Dermis microvascular lymphatic vessel endothelial cell (primary cell): ENCODE measurements at places on chromosomes 7 and 10.

DNA sequence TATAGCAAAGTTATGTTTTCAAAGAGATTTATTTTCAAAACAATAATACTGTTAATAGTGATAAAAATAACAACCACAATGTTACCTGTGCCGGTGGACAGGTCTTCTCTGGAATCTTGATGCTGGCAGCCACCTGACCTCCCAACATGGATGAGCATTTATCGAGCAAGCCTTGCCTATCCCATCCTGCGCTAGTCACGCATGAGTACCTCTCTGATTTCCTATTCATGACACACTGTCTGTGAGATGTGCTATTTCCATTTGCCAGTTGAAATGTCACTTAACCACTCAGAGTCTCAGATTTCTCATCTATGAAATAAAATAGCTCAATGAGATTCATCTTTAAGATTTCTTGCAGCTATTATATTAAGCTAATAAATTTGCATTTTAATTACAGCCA, 341.2 kb upstream of the VWC2 start:
- no peak for DNase-seq

- DNase-seq, result no peak
These were observed 8.5 kb upstream of the CHCHD1 start for GRCh38 chr10:73773152-73773879.

- no peak for DNase-seq
These were observed 231.6 kb upstream of the FOXK1 start for GRCh38 chr7:4450483-4450882.

- no peak for DNase-seq
These were observed 121.2 kb upstream of the TARP start for GRCh38 chr7:38394660-38395059.

- no peak for DNase-seq
These were observed 86.6 kb downstream of the RAPGEF5 start for GRCh38 chr7:22270371-22270770.

DNA sequence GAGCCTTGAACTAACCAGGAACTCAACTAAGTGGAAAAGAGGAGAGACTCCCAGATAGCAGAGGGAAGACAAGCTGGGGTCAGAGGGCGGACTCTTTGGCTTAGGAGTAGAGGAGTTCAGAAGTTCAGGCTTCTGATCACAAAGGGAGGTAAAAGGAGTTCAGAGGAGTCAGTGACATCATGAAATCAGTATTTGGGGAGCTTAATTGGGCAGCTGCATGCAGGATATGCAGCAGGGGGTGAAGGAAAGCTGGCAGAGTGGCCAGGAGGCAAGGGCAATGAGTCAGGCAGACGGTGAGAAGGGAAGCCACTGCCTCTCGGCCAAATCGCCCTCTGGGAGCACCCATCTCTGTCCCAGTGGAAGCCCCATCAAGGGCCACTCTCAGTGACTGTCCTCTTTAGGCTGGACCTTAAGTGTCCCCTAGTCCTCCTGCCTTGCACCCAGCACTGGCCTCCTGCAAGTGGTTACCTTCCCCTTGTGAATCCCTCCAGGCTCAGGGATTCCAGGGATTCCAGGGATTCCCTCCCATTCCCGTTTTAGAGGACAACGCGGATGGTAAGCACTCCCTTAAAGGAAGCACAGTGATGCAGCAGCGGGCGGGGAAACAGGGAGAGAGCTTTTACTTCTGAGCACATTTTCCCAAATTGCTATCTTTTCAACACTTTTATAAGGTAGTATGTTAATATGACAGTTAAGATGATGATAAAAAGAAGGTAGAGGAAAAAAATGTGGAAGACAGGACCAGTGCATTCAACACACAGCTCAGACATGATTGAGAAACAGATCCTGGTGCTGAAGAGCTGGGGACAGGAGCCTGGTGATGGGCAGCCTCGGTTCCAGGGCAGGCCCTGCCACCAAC, 72.6 kb downstream of the KCNMA1 start:
- DNase-seq, result no peak

DNA sequence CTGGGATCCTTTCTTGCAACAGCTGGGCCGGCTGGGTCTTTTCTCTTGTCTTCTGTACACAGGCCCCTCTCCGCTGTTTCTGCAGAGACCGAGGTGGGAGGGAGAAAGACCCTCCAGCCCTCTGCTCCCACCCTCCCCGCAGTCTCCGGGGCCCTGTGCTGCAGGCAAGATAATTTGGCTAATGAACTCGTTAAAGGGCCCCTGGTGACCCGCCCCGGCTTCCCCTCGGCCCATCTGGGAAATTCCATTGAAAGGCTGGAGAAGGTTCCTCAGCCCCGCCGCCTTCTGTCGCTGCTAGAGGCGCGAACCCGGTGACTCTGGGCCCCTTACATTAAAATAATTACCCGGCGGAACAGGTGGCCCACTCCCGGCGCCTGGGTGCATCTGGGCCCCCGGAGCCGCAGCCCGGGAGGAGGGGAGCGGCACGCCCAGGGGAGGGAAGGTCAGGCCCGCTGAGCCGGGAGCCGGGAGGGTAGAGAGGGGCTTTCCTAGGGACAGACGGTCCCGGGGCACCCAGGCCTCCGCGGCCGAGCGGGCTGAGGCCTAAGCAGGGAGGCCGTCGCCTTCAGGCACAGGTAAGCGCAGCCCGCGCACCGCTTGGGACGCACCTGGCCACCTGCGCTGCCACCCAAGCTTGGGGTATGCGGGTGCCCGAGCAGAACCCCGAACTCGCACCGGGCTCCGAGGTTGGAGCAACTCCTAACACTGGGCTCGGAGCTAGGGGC, 7.3 kb upstream of the MNX1 start:
- DNase-seq, result no peak

- peak; percentile 37 for DNase-seq
These were observed 49.5 kb downstream of the ASAH2B start for GRCh38 chr10:50788951-50789945.

- DNase-seq, result no peak
These were observed 176.4 kb downstream of the DNAJB6 start for GRCh38 chr7:157513162-157513621.

GRCh38 chr10:102422545-102423129, 2.0 kb downstream of the FBXL15 start:
- DNase-seq, result peak; percentile 79

DNA sequence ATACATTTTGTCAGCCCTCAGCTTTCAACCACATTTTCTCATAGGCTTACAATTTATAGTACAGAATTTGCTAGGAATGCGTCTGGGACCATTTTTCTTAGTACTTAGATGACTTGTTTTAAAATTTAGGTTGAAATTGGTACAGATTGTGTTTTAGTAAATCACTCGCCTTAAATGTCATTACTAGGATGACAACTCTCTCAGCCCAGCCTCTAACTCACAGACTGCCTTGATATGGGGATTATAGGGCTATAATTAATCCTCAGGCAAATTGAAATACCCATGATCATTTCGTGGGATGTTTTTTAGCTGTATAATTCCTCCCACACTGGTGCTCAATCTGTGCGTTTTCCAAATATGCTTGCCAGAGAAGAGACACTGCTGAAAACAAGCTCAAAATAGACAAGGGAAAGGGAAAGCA, 299.7 kb upstream of the AKR1E2 start:
- DNase-seq, result no peak

DNA sequence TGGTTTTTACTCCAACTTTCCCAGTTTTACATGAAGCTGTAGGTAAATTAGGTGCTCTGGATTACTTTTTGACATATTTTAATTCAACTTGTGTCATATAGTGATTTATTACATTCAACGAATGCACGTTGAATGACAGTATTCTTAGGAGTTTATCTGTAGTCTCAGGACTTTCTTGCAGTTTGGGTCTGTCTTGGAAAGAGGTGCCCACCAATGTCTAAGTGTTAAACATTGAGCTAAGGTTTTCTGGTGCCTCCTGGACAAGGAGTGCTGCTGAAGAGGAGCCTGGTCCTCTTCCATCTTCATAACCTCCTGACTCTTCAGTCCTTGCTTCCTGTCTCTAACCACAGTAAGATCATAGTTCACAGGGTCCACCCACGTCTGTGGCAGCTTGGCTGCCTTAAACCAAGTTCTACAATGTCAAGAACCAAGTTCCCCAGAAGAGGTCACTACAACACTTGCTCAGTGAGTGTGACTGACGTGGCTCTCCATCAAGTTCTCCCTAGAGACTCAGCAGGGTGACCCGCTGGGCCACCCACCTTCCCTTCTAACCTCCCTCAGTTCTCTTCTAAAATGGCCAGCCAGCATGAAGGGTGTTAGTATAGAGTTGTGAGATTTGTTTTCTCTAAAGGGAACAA, 6.1 kb downstream of the NPY start:
- no peak for DNase-seq

- no peak for DNase-seq
These were observed 32.3 kb downstream of the PPIF start for GRCh38 chr10:79379512-79380124.

GRCh38 chr7:135763261-135763660, 14.6 kb upstream of the FAM180A start:
- DNase-seq, result no peak

DNA sequence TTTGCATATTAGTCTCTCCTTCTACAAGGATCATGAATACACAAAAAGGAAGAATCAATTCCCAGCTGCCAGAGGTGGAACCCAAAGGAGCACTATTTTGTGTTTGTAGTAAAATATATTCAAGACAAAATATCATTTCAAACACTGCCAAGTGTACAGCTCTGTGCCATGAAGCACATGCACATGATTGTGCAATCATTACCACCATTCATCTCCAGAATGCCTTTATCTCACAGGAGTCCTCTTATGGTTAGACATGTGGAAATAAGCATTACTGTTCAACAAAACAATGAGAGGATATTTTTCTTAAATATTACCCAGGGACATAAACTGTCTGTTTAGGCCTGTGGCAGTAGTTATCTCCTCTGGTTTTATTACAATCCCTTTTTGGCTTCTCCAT, 151.4 kb upstream of the PPP1R3A start:
- no peak for DNase-seq

GRCh38 chr7:17447728-17448478, 149.5 kb downstream of the AHR start:
- DNase-seq, result no peak

DNA sequence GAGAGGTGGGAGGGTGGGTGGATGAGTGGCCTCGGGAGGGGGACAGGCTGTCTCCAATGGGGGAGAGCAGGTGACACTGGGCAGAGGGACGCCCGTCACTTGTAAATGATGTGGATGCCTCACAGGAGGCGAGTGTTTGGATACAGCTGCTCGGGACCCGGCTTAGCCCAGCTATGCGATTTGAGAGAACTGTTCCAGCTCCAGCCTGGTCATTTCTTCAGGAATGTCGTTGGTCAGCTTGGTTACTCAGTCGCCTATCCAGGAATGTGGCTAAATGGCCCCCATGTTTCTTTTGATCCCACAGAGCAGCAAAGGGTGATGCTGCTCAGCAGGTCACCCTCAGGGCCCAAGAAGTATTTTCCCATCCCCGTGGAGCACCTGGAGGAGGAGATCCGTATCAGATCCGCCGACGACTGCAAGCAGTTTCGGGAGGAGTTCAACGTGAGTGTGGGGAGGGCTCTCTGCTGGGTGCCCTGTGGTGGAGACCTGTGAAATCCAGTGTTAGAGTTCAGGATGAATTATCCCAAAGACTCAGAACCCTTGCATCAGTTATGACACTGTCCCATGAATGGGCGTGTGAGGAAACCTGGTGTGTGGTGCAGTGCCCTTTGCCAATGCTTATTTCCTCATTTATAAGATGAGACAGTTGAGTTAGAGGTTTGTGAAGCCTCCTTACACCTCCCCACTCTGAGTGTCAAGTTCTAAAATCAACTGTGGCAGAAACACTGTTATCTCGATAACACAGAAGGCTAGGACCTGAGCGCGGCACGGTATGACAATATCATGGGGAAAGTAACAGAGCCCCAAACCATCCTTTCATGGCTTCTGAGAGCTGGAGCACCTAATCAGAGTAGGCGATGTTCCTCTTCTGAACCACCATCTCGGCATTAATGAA, 76.8 kb downstream of the MKI67 start:
- DNase-seq, result no peak

- DNase-seq, result no peak
These were observed 2.1 kb downstream of the PCOLCE start for GRCh38 chr7:100604028-100604975.

DNA sequence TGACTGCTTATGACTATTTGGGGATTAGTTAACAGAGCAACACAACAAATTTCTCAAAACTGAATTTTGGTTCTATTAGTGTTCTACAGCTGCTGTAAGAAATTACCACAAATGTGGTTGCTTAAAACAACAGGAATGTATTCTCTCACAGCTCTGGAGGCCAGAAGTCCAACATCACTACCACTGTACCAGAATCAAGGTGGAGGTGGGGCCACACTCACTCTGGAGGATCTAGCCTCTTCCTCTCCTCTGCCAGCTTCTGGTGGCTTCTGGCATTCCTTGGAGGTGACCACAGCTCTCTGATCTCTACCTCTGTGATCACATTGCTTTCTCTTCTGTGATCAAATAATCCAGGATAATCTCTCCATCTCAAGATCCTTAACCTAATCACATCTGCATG, 194.7 kb upstream of the BMPER start:
- no peak for DNase-seq

- no peak for DNase-seq
These were observed 79.6 kb downstream of the HGF start for GRCh38 chr7:81690251-81690650.

DNA sequence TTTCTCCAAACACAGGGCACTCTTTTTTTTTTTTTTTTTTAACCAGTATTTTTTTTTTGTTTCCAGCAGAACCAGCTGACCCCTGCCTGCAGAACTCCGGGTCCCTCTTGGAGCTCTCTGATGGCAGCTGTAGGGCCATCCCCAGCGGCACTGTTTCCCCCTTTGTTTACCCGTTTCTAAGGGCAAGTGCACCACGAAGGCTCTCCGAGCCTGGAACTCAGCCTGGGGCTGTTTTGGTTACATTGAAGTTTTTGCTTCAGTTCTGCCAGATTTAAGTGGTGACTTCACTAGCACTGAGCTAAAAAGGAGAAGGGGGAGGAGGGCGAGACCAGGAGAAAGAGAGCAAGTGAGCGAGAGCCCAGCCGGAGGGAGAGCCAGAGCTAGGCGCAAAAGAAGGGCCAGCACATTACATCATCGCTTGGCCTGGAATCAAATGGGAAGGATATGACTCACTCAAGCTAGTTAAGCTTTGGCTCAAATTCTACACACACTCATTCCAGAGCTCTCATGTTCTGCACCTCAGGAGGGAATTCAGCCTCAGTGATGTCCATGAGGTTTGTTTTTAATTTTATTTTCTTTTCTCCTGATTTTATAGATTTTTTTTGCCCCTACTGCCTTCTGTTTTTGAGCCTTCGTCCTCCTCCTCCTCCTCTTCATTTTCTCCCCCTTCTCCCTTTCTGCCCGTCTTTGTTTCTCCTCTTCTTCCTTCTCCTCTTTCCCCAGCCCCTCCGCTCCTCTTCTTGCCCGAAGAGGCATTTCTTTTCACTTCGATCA, 272.3 kb downstream of the TRIL start:
- peak; percentile 98 for DNase-seq

DNA sequence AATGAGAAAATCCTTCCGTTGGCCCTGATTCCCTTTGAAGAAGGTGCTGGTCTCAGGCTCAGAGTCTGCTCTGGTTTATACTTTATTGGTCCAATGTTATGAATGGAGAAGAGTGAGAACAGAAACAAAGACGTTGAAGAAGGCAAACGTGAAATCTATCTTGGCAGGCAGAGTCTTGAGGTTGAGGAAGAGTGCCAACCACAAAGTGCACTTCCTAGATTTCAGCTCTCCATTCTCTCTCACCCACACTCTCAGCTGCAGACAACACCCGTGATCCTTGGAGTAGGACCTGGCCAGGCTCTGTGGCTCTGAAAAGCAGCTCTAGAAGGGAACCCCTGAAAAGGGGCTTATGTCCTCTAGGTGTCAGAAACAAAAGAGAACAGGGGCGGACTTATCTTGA, 128.9 kb upstream of the PLXNA4 start:
- DNase-seq, result no peak
